D721Med (cell line): ENCODE measurements at places on chromosomes 6 and 20.

GRCh38 chr20:1305712-1306111, 23.2 kb downstream of the SDCBP2 start:
- DNase-seq, result no peak

GRCh38 chr6:169490830-169491229, 211.0 kb downstream of the WDR27 start:
- no peak for DNase-seq

DNA sequence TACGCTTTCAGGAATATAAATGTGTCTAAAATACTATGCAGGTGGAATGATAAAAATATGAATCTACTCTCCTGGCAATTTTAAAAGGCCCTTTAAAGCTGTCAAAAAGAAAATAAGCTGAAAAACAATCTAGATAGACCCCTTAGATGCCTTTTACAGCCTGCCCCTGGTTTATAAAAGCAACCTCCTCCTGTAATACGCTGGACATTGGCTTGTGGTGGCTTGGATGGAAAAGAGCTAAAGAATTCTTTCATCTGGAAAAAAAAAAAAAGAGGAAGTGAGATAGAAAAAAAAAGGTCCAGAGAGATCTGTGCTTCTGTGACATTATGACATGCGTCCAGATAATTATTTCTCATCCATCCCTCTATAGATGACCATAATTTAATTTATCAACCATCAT, 115.9 kb upstream of the NRSN1 start:
- DNase-seq, result no peak

DNA sequence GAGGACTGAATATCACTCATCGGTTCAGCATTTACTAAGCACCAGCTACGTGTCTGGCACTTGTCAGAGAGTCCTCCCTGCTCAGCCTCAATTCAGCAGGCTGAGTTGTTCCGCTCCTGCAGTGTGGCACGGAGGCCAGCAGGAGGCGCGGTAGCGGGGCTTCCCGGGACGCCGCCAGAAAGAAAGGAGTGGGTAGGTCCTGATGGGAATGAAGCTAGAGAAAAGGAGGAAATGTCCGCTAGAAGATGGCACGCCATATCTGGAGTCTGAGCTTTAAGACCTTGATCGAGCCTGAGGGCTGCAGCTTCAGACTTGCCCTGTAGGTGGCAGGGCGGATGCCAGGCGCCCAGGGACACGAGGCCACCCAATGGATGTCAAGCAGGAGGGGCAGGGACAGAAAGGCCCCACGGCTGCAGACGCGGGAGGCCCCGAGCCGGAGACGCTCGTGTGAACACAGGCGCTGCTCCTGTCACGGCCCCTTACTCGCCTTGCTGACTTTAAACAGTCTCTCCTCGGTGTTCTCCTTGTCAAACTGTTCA, 18.7 kb downstream of the SERPINB6 start:
- DNase-seq, result peak; percentile 60

GRCh38 chr20:57210911-57211280, 55.5 kb downstream of the BMP7 start:
- no peak for DNase-seq

DNA sequence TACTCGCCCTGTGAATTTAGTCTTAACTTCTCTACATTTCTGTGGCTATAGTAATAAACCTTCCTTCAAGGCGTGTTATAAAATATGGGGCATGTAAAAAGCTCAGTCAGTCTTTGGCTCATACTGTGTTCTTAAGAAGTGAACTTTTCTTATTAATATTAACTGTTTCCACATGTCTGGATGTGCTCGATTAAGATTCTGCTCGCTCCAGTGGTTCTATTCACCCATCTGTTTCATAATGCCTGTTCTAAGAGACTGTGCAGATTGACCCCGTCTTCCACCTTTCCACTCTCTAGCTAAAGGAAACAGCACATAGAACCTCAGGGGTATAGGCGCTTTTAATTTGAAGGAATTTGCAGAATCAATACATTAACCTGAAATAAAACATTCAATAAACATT, 99.9 kb downstream of the L3MBTL3 start:
- DNase-seq, result no peak

DNA sequence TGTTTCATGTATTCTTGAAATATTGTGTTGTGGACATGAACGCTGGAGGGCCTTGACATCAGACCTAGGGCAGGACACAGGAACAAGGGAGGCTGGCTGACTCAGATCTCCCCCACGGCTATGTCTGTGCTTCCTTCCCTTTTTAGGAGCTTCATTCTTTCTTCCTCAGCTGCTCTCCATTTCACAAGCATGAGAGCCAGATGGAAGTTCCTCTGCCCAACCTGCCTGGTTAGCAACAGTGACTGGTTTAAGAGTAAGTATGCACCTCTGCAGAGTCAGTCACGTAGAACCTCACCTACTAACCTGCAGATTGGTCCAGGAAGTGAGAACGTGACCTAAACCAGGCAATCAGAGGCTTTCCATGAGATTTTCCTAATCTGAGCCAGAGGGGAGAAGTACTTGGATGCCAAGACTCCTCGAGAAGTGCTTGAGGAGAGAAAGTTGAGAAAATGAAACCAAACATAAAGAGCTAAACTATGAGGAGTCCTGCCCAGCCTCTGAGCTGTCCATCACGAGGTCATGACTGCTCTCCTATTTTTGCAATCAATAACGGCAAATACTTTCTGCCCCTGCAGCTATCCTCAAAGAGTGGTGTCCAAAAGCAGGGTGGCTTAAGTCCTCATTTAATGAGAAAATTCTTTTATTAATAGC, 465.2 kb upstream of the CITED2 start:
- no peak for DNase-seq

DNA sequence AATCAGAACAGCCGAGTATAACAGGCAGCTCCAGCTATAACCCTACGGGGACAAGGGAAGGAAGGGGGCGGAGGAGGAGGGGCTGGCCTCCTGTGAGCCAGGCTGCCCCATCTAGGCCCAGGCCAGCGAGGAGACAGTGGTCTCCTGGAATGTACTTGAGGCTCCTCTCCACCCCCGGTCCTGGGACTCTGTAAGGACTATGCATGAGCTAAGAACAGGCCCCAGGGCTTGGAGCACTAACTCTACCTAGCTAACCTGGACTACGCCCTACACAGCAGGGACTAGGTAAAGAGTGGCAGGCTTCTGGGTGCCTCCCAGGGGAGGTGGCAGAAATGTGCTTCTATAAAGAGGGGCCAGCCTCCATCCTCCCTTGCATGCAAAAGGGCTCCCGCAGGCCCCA, 8.9 kb downstream of the KCNK15 start:
- DNase-seq, result no peak

GRCh38 chr6:108368431-108369030, 73.7 kb downstream of the AFG1L start:
- DNase-seq, result no peak

DNA sequence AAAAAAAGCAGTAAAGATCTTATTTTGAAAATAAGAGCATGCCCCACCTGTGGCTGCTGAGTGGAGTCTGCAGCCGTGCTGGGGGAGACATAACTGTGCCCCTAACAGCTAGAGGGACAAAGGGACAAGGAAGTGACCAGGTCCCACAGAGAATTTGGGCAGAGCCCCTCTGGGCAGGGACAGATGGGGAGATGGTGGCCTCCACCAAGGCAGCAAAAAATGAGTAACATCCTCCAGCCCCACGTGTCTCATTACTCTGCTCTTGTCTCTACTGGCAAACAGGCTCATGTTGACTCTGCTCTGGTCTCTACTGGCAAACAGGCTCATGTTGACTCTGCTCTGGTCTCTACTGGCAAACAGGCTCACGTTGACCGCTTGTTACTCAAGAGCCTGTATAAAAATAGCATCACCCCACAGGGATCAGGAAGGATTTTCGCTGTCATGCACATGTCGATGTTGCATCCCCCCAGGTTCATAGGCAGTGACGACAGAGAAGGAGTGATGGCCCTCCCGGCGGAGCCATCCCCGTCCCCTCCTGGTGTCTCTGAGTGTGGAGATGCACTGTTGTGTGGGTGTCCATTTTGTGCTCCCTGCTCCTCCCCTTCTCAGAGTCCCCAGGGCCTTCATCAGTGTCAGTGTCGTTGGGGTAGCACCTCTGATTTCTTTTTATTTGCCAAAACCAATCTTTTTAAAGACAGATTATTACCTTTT, 17.3 kb upstream of the PCMTD2 start:
- DNase-seq, result no peak

- DNase-seq, result no peak
These were observed 317.5 kb downstream of the CD83 start for GRCh38 chr6:14434916-14435690.

GRCh38 chr6:30020626-30021025, 40.4 kb upstream of the POLR1H start:
- no peak for DNase-seq

DNA sequence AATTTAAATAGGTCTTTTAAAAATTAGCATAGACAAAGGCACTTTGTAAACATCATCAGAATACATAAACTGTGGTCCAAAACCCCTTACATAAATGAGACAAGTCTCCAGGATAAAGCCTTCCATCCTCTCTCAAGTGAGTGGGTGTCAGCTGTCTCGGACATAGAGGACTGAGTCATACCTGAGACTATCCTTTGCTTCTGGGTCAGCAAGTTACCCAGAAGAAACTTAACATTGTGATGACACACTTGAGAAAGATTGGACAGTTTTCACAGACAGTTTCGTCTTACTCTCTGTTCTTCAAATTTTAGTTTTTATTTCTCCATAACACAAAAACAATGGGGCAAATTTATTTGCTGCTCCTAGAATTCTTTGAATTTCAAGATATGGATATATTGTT, 838.0 kb downstream of the DHX35 start:
- no peak for DNase-seq
